CD4-positive, alpha-beta T cell treated with Interleukin-4 for 4 hours (primary cell): ENCODE measurements at places on chromosomes 5 and 9.

GRCh38 chr9:27329291-27329690 is 32.3 kb upstream of the EQTN start:
- no peak for DNase-seq

DNA sequence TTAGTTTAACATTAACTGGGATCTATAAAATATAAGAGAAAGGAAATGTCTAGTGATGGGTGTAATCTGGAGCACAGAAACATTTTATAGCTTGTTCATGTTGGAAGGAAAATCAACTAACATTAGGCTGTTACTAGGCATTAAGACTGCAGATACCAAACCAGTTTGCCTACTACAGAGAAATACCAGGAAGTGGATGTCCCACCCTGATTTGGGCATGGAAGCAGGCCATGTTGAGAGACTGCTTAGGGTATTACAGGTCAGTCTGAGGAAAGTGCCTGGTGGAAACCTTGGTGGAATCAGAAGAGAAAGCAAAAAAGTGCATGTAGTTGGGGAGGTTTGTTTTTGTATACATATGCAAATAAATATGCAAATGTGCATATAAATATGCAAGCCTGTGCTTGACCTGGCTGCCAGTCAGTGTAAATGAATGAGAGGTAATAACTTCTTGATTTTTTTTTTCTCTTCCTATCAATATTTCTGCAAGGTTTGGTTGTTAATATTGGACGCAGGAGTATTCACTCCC is 9.6 kb upstream of the CCDC112 start:
- DNase-seq, result no peak

DNA sequence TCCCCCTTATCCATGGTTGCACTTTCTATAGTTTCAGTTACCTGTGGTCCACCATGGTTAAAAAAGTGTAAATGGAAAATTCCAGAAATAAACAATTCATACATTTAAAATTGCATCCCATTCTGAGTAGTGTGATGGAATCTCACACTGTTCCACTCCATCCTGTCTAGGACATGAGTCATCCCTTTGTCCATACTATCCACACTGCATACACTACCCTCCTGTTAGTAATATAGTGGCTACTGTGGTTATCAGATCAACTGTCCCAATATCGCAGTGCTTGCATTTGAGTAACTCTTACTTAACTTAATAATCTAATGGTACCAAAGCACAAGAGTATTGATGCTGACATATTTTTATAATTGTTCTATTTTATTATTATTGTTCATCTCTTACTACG is 100.7 kb downstream of the RAB3C start:
- DNase-seq, result no peak

- no peak for DNase-seq
These were observed 8.3 kb downstream of the CRB2 start for GRCh38 chr9:123364241-123364824.

DNA sequence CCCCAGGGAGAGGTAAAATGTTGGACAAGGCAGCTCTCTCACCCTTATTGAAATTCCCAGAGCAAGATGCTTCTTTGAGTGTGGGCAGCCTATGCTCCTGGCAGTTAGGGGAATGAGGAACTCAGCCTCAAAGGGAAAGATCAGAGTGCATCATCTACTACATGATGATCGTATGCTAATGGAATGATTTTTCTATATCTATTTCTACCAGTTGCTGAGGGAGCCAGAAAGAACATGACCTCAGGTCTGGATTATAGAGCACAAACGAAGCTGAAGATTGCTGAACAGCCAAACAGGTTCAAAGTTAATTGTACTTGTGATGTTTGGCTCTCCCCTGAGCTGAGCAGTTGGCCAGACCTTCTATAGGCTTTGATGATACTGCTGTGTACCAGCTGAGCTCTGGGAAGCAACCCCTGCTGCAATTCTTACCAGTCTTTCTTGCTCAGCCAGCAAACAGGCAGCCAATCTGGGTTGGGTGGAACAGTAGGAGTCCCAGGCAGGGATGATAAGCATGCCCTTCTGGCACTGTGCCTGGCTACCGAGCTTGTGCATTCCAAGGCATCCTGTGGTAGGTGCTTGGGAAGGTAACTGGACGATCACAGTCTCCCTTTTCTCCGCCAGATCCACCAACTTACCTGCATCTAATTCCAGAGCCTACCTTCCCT is 10.3 kb upstream of the FBXL7 start:
- DNase-seq, result no peak

GRCh38 chr5:113271015-113271414 is 163.8 kb downstream of the TSSK1B start:
- no peak for DNase-seq

DNA sequence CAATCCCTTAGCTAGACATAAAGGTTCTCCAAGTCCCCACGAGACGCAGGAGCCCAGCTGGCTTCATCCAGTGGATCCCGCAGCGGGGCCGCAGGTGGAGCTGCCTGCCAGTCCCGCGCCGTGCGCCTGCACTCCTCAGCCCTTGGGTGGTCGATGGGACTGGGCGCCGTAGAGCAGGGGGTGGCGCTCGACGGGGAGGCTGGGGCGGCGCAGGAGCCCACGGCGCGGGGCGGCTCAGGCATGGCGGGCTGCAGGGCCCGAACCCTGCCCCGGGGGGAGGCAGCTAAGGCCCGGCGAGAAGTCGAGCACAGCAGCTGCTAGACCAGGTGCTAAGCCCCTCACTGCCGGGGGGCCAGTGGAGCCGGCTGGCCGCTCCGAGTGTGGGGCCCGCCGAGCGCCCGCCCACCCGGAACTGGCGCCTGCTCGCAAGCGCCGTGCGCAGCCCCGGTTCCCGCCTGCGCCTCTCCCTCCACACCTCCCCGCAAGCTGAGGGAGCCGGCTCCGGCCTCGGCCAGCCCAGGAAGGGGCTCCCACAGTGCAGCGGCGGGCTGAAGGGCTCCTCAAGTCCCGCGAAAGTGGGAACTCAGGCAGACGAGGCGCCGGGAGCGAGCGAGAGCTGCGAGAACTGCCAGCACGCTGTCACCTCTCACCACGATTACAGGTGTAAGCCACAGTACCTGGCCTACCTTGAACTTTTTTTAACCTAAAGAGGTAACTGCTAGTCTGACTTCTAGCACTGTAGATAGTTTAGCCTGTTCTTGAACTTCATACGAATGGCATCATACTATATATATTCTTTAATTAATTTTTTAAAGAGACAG is 35.5 kb downstream of the PTGS1 start:
- DNase-seq, result no peak

GRCh38 chr9:121364886-121365285 is 5.2 kb downstream of the STOM start:
- no peak for DNase-seq

GRCh38 chr5:87899721-87900131 is 368.9 kb downstream of the TMEM161B start:
- DNase-seq, result no peak

DNA sequence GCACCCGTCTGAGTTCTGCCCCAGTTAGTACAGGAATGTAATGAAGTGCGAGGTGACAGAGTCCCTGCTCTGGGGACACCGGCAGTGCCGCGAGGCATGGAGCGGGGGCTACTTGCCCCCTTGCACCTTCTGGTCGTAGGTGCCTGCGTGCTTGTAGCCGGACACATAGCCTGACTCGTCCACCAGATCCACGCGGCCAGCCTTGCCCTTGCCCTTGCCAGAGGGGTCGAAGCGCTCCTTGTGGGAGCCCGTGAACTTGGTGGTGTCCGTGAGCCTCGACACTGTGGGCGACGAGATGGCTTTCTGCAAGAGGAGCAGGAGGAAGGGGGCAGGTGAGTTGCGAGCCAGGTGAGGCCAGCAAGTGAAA is 28.2 kb downstream of the TPPP start:
- no peak for DNase-seq

- no peak for DNase-seq
These were observed 251.6 kb downstream of the MPDZ start for GRCh38 chr9:13027879-13028278.

DNA sequence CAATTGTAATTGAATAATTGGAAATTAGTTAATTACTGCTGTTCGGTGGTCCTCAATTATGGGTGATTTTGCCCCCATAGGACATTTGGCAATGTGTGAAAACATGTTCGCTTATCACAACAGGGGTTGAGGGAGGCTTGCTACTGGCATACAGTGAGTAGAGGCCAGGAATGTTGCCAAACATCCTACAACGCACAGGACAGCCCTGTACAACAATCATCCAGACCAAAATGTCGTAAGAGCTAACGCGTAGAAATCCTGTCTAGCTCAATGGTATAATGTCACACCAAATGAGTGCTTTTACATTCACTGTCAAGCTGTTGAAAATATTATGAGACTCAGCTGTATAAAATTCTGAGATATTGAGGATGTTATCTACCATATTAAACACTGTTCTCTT is 464.4 kb upstream of the TUSC1 start:
- no peak for DNase-seq

GRCh38 chr9:123514766-123515165 is 158.8 kb downstream of the CRB2 start:
- no peak for DNase-seq

DNA sequence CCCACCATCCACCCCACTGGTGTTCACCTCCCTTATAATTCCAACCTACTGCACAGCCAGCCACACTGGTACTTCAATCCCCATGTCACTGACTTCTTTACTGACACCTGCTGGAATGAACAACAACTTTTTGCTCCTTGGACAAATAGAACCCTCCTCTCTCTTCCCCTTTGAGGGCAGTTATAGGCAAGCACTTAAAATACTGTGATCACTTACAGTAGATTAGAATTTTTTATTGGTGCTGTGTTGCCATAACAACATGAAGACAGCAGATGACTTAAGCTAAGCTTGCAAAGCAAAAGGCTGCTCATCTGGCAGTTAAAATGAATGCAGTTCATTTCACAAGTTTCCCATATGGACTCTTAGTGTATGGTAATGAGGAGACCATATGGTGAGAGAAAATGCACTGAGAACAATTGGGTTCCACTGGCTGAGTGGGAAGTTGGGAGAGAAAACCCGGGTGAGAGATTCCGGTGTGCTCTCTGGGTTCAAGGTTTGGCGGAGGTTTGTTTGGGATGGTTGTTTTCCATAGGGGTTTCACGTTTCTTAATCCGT is 374.3 kb downstream of the EBF1 start:
- no peak for DNase-seq

- no peak for DNase-seq
These were observed 152.7 kb downstream of the FSTL4 start for GRCh38 chr5:133459474-133460160.

- DNase-seq, result no peak
These were observed 108.9 kb upstream of the LHFPL2 start for GRCh38 chr5:78757269-78758053.

GRCh38 chr5:73892806-73893205 is 266.8 kb downstream of the ARHGEF28 start:
- no peak for DNase-seq

DNA sequence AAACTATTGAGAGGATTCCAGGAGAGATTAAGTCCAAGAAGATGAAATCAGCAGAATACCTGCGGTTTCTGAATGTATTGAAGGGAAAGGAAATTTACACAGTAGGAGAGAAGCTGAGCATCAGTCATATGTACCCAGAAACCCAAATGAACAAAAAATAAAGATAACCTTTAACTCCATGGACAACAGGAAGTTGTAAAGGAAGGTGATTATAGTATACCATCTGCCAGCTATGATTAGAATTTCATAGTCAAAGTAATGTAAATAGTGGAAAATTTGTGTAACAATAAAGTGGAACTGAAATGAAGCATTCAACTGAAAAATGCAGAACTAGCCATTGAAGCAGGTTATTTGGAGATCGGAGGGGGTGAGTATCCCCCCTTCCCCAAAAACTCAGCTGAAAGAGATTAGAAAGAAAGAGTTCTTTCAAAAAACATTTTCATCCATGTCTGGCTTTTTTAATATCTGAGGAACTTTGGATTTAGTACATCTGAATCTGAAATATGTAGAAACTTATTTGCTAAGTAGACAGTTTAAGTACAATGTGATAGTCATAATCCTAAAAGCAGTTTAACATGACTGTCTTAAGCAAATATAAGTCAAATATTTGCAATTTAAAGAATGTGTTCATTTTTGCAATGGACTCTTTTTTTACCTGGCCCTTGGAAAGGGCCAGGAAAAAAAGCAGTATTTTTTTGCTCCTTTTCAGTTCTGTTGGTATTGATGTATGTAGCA is 58.4 kb downstream of the APC start:
- DNase-seq, result no peak
